ENCODE measurements at places on chromosomes 3 and 15.

DNA sequence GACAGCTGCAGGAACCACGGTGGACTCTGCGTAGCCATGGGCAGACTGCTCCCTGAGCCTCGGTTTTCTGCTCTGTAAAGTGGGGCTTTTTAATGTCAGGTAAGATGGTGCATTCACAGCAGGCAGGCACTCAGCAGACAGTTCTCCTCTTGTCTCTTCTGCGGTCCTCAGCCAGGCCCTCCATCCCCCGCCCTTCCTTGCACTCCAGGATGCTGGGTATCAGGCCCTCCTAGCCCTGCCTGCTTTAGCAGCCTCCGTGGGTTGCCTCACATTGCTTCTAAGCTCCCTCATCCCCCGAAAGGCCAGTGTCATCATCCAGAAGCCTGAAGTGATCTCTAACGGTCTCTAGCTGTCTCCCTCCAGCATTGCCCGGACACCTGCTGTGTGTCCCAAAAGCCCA lies 115.7 kb downstream of the WNT7A start:
- no peak for DNase-seq

- DNase-seq: no peak
These were observed 29.2 kb downstream of the HACL1 start for GRCh38 chr3:15572138-15572537.

DNA sequence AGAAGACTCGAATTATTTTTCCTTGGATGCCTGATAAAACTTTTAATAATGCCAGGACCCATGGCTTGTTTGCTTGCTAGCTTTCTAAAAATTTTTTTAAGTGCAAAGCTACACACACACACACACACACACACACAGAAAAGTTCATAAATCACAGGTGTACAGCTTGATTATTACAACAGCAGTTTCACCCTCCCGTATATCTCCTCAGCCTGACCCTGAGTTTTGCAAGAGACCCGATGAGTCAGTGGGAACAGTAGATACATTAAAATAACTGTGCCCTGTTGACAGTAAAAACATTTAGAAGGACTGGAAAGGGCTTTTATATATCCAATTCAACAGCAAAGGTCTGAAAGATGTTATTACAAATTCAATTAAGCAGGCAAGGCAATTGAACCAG lies 46.7 kb downstream of the EMC4 start:
- no peak for DNase-seq

GRCh38 chr3:40287248-40287647 lies 22.3 kb upstream of the EIF1B start:
- no peak for DNase-seq

DNA sequence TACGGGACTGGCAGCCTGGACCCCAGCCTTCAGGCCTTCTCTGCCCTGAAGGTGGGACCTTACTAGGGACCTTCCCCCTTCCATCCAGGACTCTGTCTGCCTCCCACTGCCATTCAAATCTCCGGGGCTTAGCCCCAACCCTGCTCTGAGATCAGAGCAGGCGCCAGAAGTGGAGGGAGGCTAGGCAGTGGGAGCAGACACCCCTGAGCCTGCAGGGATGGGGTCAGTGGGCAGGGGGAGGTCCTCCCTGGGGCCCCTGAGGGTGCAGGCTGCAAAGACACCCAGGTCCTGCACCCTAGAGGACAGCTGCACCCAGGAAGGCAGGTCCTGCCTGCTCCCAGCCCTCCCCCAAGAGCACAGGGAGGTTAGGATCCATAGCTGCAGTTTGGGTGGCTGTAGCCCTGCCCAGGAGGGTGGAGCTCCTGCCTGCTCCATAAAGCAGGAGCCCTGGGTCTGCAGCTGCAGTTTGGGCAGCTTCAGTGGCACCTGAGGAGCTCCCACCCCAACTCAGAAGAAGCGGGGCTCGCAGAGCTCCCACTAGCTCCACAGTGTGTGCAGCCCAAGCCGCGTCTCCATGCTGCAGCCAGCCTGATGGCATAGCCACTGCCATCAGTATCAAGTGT lies 8.1 kb upstream of the POC1A start:
- DNase-seq: no peak

- DNase-seq: no peak
These were observed 13.3 kb downstream of the HRG start for GRCh38 chr3:186679151-186679550.

DNA sequence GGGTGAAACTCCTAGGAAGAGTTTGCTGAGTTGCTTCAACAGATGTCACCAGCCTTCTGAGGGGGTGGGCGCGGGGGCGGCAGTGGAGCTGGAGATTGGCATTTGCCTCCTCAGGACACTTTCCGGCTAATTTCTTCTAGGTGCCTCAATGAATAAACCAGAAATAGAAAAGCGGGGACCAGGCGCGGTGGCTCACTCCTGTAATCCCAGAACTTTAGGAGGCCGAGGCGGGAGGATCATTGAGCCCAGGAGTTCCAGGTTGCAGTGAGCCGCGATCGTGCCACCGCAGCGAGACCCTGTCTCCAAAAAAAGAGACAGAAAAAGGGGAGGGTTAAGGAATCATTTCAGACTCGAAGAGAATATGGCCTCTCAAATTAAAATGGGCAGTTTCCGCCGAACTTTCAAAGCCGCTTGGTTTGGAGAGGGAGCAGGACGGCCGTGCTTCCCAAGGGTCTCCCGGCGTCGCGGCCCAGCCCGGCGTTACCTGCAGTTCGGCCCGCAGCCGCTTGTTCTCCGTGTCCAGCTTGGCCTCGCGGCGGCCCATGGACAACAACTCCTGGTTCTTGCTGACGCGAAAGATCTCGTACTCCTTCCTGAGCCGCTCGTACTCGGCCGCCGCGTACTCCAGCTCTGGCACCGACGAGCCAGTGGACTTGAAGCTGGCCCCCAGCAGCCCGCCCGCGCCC lies 587 bp downstream of the NPHP3 start:
- no peak for DNase-seq

- DNase-seq: no peak
These were observed 9.2 kb upstream of the LIMD1 start for GRCh38 chr3:45585371-45585770.

GRCh38 chr3:72523429-72524151 lies 324.7 kb downstream of the SHQ1 start:
- DNase-seq: no peak

DNA sequence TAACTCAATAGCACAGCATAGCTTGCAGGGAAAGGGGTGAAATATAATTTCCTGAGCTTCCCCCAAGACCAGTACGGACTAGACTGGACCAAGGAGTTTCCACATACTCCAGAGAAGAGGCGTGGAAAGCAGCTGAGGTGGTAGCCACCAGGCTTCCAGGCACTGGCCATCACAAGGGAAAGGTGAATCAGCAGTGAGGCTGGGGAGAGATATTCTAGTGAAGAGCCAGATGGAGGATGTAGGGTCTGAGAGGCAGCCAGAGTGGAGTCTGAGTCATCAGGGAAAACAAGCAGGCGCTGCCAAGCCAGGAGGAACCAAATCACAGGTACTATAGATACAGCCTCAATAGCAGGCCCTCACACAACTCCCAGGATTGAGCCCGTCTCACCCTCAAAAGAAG lies 9.6 kb upstream of the RASA2 start:
- DNase-seq: no peak

DNA sequence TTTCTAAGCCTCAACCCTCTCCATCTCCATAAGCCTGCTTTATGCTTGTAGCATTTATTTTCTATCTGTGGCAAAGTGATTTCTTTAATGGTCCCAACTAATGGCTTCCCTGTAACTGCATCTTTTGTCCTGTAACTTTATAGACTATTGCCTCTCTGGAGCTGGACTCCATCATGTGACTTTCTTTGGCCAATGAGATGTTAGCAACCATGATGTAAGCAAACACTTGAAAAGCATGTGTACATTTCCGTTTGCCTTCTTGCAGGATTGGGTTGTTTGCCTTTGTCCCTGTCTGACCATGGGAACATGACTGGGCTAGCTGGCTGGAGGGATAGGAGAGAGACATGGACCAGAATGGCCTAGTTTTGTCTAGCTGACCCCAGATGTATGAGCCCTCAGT lies 106.0 kb upstream of the LRIG1 start:
- no peak for DNase-seq

DNA sequence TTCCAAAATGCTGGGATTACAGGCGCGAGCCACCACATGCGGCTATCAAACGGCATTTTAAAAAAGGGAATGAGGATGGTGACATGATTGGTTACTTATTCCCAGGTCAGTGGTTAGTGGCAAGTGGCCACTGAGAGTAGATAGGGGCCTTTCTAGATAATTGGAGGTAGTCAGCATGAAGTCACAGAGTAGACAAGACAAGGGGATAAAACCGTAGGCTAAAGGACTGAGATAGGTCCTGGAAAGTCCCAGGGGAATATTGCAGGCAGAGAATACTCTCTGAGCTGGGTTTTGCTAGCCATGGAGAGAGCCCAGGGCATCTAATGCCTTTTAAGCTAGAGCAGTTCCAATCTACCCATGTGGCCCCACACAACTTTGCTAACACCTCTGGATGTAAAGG lies 52.2 kb downstream of the KCNAB1 start:
- no peak for DNase-seq

DNA sequence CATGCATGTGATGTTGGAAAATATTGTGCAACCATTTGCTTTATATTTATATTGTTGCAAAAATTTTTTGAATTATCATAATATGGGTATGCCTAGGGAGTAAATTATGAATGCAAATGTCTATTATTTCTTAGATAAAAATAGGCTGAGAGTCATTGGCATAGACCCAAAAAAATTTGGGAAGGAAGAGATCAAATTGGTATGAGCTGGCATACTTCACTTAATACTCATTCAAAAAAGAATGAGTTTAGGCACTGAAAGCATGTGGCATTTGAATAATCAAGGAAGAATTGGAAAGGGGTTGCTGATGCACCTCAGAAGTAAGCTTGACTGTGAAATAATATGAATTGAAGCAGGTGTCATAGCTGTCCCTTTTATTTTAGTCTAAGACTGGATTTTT lies 764.0 kb upstream of the DPPA4 start:
- no peak for DNase-seq

- no peak for DNase-seq
These were observed 25.3 kb downstream of the UBXN7 start for GRCh38 chr3:196406811-196407470.

DNA sequence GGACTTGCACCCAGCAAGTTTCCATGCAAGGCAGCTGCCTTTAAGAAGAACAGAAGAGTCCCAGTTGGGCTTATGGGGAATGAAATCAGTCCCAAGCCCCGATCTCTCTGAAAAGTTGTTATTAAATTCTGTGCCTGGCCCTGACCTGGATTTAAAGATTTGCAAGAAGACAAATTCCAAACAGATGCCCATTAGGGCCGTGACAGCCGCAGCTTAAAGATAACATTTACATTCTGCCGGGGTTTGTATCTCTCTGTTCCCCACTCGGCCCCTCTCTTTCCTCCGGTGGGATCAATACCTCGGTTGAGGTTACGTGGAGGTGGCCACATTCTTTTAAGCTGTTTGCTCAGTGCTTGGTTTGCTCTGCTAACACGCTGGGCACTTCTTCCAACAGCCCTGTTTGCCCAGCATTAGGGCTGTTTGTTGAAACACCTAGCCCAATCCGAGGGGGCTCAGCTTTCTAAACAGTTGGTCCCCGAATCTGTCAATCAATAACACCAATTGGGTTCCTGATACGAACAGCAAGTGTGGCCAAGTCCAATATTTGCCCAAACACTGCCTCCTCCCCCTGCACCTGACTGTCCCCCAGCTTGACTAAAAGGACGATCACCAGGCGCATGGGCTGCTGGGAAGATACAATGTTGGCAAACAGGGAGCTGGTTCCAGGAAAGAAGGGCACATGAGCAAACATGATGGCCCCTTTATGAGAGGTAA lies 108.6 kb downstream of the RPLP1 start:
- DNase-seq: no peak

- no peak for DNase-seq
These were observed 32.4 kb upstream of the SETMAR start for GRCh38 chr3:4270720-4271119.

- DNase-seq: no peak
These were observed 57.7 kb downstream of the PRTG start for GRCh38 chr15:55685286-55685685.

DNA sequence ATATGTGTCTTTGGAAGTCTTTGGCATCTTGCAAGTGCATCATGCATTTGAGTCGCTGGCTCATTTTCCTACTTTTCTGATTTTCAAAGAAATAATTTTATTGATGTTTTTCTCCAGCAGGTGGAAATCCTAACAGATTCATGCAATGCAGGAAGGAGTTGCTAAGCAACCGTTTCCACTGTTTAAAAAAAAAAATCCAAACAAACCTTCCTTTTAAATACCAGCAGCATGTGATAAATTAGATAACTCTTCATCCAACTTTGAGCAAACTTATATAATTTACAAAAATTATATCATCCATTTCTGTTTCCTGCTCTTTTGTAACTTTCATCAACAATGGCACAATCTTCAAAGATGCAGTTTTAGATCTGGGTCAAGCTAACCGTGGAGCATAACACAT lies 364.1 kb downstream of the MFSD1 start:
- no peak for DNase-seq

DNA sequence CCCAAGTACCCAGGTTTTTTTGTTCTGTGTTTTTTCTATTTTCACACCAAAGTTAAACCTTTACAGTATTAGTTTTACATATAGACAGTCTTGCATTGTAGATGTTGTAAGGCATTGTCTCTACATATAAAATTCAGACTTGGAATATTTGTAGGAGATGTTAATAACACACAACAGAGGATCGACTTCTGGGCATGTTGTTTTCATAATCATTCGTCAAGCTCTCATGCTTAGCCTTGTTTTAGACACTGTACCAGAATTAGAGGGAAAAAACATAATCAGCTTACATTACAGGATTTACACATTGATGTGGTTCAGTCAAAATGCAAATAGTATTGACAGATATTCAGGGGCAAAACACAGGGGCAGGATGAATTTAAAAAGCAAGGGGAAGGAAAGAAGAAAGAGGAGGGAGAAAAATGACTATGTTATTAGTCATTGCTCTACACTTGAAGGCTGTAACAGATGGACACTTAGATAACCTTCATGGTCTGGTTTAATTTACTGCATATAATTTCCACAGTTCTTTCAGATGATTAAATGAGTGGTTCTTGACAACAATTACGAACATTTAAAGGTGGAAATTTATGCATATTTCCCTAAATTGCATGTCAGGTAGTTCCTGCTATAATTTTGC lies 7.5 kb downstream of the CMSS1 start:
- no peak for DNase-seq

- DNase-seq: no peak
These were observed 1.1 kb upstream of the GK5 start for GRCh38 chr3:142226474-142226873.

DNA sequence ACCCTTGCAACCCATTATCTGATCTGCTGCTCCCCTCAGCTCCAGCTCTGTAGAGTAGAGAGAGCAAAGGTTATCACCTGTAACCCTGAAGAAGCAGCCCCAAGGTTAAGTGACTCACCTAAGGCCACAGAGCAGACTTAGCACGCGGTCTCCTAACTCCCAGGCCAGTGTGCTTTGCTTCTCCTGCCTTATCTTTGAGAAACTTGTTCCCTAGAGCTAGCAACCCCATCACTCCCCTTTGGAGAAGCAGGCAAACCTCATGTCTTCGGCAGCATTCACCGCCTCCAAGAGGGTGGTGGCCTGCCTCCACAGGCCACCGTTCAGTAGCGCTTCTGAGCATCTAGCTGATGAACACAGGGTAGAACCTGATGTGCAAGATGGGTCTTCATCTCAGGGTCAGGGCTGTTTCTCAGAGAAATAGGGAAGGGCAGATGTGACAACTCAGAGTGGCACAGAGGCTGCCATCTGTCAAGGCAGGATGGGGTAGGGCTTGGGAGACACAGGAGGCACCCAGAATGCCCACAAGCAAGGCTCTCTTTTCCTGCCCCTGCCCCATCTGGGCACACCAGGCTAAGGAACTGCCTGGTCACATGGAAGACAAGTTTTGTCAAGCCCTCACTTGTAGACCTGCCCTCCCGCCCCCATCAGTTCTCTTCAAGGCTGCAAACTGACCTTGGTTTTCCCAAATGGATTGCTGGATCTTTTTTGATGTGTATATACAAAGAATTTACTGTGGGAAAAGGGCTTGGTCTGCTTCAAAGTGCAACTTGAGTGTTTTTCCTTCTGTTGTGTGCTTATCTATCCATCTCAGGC lies 34.9 kb upstream of the CLK3 start:
- DNase-seq: no peak
